ENCODE measurements at places on chromosomes 4 and X.
A peak's percentile ranks its signal among the peaks of the same experiment; 100 is the strongest.

DNA sequence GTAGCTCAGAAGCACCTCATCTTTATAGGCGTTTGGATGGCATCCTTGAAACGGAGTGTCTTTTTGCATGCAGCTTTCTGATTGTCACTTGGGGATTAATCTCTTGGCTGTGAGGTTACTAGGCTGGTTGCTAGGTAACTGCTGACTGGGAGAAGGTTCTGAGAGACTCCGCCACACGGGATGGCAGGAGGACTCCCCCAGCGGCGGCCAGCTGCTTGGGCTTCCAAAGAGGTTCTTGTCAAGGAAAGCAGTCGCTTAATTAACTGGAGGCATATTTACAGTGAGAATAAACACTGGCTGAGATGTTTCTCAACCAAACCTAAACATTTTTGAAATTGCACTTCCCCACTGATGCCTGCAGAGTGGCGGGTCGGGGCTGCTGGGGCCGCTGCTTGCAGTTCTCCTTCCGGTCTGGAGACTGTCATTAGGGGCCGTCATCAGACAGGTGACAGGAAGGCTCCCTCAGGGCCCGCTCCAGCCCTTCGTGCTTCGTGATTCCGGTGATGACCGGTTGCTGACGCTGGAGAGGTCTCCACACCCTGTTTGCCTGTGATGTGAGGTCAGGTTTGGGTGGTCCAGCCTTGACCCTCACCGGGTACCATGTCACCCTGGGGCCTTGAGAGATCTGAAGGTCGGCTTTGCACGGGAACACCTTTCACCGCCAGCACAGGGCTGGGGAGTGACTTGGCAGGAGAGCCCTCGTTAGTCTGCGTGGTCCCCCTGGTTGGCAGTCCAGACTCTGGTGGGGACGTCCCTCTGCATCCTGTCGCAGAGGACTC, 9.1 kb downstream of the NSG1 start:
- peak; percentile 9 for DNase-seq

DNA sequence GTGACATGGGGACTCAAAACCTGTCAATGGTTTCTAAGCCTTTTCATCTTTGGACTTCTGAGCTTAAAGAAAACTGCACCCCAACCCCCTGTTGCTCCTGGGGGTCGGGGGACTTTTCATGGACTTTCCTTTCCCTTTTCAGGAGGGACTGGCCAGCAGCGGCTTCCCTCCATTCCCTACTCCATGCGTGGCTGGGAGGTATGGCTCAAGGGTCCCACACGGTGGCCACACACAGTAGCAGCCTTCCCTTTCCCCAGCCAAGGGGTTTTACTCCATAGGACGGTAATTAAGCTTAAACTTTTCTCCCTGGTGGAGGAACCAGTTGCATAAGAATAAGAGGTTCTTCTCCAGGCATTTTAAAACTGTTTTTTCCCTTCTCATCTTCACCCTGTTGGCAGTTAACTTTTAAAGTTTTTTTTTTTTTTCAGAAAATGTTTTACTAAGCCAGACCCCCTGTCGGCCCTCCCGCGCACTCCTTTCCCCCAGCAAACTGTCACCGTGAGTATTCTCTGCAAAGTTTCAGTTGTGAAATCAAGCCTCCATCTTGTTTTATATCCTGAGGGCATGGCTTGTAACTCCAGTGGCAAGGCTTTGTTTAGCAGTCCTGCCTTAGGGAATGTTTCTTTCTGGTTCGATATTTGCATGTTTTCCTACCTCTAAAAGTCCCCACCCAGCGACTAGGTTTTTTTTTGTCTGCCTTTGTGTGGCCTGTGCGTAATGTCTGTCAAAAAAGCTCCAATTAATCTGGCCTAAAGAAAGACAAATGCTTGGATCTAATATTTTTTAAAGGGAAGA, 325.7 kb downstream of the TLL1 start:
- no peak for DNase-seq

GRCh38 chr4:183848805-183849204, 56.3 kb upstream of the STOX2 start:
- DNase-seq: no peak

DNA sequence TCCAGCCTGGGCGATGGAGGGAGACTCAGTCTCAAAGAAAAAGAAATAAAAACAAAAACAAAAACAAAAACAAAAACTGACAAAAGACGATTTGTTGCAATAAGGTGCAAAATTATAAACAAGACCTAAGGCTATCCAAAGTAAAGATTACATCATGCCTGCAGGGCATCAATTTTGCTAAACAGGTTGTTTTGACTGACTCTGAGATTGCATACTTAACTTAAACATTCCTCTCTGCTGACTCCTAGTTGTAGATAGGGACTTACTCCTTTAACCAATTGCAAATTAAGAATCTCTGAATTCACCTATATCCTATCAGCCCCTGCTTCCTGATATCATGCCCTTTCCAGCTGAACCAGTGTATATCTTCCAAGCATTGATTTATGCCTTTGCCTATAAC, 2687.3 kb downstream of the PCDH7 start:
- DNase-seq: no peak

GRCh38 chrX:57156397-57157049, 19.3 kb upstream of the SPIN2A start:
- no peak for DNase-seq

DNA sequence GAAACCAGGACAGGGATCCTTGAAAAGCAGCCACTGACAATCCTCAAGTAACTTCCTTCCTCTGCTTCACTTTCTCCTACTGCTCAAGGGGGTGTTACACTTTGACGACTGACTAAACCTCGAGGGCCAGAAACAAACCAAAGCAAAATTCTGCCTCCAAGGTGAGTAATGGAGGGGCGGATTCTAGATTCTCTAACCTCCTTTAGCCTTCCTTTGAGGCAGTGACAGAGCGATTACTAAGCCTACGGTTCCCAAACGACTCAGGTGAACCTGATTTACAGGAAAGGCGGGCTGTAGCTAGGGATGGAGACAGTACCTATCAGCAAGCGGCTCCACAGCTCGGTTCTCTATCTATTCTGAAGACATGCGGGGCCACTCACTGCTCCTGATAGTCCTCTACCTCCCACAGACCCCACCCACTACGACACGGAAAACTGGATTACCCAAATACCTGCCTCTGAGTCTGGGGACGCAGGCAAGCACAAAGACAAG, 487 bp downstream of the TBCK start:
- DNase-seq: no peak

DNA sequence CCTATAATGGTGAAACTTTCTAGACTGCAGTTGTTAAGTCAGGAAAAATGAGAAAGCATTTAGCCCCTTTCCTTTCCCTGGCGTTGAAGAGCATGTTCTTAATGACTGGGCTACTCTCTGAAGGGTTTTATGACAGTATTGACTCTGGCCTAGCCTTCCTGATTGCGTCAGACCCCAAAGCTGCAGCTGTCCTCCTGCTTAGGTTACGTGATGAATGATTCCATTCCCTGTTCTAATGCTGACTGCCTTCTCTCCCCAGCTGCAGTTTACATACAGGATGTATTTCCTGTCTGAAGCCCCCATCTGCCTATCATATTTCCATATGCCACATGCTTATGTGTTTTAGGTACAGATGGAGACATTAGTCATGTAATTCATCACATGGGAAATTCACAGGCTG, 105.8 kb upstream of the EGFL6 start:
- no peak for DNase-seq

GRCh38 chr4:57102050-57102624, 8.0 kb downstream of the IGFBP7 start:
- no peak for DNase-seq

GRCh38 chrX:150499240-150499639, 69.2 kb upstream of the MTM1 start:
- DNase-seq: no peak

- no peak for DNase-seq
These were observed 276.6 kb downstream of the ANK2 start for GRCh38 chr4:113325876-113326615.

DNA sequence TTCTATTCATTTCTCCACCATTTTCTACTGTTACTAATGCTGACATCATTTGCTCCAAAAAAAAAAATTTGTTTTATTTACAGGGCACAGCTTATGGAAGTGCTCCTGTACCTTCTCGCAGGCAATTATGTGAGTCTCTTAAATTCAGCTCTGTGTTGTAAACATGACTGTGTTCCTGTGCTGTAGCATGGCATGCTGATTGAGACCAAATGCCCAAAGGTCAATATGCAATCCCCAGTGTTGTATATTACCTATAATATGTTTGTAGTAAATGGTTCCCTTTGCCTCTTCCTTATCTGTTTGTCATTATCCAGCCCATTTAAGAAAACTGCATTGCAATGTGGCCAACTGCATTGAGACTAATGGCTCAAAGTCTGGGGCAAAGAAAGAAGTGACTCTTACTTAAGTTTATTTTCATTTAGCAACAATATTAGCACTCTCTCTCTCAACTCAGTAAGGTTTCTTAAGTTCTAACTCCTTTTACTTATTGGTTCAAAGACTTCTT, 1020.0 kb upstream of the GRID2 start:
- no peak for DNase-seq

GRCh38 chr4:6474053-6474568, 1.7 kb upstream of the PPP2R2C start:
- no peak for DNase-seq

- DNase-seq: no peak
These were observed 205.9 kb downstream of the SOWAHB start for GRCh38 chr4:76691807-76692582.

DNA sequence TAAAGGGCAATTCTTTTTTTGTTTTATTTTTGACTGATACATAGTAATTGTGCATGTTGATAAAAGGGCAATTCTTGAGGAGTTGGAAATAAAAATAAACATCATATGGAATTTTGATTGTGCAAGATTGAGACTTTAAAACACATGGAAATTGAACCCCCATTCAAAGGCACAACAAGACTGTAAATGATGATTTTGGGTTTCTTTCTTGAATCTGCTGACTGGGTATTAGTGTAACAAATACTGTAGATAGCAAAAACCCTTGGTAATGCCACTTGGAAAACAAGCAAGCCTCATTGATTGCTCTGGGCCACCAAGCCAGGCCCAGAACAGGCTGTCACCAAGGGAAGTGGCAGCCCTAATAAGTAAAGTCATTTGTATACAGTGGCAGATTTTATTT, 73.0 kb upstream of the ANXA3 start:
- no peak for DNase-seq

- DNase-seq: no peak
These were observed 46.6 kb upstream of the DHX15 start for GRCh38 chr4:24630937-24631336.

DNA sequence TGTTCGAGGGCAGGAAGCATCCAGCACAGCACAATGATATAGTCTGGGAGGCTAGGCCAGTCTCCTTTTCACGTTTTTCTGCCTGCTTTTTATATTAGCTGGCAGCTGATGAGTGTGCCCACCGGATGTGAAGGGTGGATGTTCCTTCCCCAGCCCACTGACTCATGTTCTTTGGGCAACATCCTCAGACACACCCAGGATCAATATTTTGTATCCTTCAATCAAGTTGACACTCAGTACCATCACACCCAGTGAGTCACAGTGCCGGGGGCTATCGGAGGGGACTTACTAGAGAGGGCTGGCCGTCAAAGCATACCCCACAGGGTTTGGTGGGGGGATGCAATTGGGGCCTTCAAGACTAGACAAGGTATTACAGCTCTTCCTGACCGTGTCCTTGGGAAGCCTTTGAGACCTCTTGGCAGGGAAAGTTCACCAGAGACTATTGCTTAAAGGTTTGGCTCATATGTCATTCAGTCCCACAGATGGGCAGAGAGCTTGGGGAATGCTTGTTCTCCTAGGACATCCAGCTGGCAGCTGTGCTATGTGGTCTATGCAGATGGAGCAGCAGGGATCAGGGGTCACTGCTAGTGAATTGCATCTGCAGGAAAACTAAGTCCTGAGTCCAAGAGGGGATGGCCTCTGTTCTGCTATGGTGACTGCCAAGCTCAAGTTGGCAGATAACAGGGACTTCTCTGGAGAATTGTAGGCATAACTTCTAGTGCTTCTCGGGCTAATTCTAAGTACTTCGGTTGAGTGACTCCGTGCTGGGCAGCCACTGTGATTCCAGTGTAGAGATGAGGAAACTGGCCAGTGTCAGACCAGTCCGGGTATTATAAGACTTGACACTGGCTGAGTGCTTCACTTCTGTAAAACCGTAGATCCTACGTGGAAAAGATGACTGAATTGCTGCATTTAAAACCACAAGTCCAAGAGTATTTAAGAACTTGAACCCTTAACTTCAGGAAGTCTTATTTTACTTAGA, 12.9 kb upstream of the WDR1 start:
- no peak for DNase-seq

- no peak for DNase-seq
These were observed 80.0 kb downstream of the NWD2 start for GRCh38 chr4:37324546-37324945.

DNA sequence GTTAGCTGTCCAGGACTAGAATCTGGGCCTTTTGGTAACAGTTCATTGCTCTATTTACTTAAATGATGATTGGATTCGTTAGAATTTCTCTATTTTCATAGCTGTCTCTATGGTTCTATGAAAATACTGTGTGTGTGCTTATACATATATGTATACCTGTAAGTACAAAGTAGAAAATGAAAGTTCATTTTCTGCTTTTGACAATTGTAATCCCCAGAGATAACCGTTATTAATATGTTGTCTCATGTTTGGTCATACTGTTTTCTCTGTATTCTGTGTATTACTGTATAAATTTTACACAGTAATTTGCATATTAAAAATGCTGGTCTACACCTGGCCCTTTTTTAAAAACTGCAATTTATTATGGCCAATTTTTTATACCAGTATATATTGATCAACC, 55.4 kb downstream of the CLCN3 start:
- DNase-seq: no peak

- DNase-seq: no peak
These were observed 14.1 kb downstream of the ENPEP start for GRCh38 chr4:110489901-110490508.

DNA sequence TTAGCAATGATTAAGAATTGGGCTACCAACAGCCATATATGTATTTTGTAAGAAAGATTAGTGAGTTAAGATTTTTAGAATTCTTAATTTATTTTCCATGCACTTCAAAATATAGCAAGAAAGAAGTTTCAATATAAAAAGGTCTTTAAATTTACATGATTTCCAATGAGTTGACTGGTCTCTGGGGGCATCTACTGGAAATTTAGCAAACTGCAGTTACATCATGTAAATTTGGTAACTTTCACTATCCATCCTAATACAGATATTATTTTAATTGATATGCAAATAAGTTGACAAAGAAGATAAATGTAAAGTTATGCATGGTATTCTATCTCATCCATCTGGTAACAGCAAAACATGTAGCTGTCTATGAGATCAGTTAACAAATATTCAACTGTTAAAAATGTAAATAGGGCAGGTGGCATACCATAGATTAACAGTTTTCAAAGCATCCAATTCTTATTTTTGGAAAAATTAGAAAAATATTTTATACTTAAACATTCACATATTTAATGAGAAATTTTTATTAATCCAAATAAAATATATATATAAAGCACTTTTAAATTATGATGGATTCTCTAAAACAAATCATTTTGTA, 29.1 kb downstream of the TTC29 start:
- DNase-seq: no peak

DNA sequence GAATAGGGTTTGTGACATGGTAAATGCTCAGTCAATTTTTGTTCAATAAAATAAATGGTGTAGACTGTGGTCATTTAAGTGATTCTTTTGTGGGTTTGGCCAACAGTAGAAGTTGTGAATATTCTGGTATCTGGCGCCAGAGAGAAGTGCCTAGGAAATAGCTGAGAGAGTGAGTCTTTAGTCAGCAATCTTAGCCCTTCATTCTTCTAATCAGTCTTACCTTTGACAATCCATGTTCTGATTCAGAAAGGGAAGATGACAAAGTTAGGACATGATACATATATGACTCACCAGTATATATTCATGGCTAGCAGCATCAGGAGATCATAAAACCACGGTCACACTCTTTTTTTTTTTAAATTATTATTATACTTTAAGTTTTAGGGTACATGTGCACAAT, 141.8 kb upstream of the PCDH18 start:
- no peak for DNase-seq
